ENCODE measurements at places on chromosomes 2 and 18. TPM values are rescaled to one million over a fixed set of nuclear protein-coding genes. Genes with fewer than 3 reads are reported as not detected.

SCN3A gene
- total RNA-seq: 0.40 TPM

TMEM163 gene
- total RNA-seq: 0.76 TPM

CXCR4 gene
- total RNA-seq: 2.0 TPM

FER1L5 gene
- 0.78 TPM for total RNA-seq

All from smooth muscle cell of the pulmonary artery (primary cell).